ENCODE measurements at places on chromosomes 5 and 9.

DNA sequence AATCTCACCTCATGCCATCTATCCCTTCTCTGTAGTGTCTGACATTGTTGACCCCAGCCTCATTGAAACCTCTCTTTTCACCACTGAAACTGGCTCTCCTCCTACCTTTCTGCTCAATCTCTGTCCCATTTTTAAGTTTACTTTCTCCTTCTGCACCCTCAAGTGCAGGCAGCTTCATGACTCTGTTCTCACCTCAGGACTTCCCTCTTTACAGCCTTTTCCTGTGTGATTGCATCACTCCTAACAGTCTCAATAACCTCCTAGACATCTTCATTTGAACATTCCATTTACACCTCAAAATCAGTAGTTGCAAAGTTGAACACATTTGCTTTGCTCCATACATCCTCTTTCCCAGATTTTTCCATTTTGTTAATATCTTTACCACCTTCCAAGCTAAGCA lies 172.1 kb downstream of the RASEF start:
- no peak for DNase-seq

DNA sequence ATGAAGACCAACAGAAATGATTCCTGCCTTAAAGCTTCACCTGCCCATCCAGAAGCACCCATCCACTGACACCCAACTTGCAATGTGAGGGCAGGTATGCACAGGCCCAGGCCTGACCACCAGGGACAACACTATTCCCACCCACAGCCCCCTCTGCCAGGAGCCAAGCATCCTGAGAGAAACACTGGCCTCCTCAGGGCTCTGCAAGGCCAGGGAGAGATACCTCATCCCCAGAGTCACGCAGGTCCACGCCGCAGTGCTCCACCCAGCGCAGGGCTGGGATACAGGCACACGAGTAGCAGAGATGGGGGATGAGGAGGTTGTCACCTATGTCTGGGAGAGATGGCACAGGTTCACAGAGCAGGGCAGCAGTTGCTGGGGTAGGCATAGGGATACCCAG lies 99.4 kb downstream of the PSD2 start:
- DNase-seq: no peak

- no peak for DNase-seq
Measured at GRCh38 chr9:126952205-126952977, 37.8 kb downstream of the RALGPS1 start.

GRCh38 chr5:23274171-23274570 lies 233.2 kb upstream of the PRDM9 start:
- DNase-seq: peak; percentile 60

DNA sequence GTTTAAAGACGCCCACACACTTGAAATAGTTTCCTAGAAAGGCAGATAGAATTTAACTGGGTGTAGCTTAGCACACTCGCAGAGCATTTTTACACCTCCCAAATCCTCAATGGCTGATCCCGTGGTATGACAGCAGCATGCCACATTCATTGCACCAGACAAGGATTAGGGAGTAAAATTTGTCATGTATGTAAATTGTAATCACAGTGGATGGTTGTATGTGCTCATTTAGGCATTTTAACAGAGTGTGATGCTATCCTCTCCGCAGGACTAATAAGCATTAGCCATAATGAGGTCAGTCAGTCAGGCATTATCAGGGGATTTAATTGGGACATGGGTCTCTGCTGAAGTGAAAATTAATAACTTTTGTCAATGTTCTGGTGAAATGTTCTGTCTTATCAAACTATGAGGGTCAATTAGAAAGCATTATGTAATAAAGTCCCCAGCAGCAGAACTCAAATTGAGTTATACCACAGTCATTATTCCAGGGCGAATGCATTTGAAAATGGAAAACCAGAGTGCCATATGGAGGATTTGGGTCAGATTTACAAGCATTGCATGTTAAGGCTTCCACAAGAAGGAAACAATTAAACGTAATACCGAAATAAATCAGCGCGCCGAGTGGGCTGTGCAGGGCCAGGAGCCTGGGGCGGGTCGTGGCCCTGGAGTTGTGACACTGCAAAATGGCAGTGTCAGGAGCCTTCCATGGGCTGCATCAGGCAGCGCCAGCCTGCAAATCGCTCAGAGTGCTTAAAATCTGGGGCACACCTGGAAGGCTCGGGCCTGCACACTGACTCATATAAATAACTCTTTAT lies 602.2 kb downstream of the BNC2 start:
- no peak for DNase-seq

- no peak for DNase-seq
Measured at GRCh38 chr5:69484891-69485290, 7.7 kb upstream of the OCLN start.

DNA sequence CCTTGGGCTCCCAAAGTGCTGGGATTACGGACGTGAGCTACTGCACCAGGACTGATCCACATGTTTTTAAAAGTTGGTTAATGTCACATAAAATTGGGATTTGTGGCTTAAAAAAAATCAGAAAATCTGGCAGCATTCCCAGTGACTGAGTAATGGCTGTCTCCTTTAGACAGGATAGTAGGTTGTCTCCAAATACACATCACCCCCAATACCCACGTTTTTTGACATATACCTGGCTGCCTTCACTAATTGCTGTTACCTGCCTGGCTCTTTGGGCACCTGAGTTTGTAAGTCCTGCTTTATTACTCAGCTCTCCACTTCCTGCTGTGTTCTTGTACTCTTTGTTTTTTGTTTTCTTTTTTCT lies 84.8 kb downstream of the KDM4C start:
- no peak for DNase-seq

- DNase-seq: peak; percentile 100
Measured at GRCh38 chr9:14350754-14351153, 36.8 kb upstream of the NFIB start.

DNA sequence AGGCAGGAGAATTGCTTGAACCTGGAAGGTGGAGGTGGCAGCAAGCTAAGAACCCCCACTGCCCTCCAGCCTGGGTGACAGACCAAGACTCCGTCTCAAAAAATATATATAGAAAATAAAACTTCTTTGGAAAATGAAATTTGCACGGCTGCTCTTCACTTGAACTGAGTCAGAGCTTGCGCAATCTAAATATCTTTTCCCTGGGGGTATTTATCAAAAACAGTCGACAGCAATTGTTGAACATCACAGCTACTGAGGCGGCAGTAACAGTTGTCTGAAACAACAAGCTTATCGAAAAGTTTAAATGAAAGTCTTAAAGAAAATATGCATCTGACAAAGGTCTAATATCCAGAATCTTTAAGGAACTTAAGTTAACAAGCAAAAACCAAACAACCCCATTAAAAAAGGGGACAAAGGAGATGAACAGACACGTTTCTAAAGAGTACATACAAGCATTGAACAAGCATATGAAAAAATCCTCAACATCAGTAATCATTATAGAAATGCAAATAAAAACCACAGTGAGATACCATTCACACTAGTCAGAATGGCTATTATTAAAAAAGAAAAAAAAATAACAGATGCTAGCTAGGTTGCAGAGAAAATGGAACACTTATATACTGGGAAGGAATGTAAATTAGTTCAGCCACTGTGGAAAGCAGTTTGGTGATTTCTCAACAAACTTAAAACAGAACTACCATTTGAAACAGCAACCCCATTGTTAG lies 153.6 kb upstream of the CDH9 start:
- no peak for DNase-seq

- DNase-seq: no peak
Measured at GRCh38 chr9:101014566-101014965, 14.0 kb upstream of the PLPPR1 start.

GRCh38 chr5:149374303-149374702 lies 4.8 kb downstream of the IL17B start:
- DNase-seq: no peak

DNA sequence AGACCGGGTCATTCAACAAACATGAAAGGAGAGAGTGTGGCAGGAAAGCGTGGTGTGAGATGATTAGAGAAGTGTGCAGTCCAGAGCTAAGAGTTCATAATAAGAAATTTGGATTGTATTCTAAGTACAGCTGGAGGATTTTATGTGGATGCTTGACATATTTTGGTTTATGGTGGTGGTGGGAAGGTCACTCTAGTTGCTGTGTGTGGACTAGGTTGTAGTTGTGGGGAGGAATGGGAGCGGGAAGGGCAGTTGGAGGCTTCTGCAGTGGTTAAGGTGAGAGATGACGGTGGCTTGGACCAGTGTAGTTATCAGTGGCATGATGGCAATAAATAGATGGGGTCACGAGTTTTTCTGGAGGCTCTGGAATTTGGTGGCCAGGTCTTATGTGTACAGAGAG lies 45.7 kb upstream of the GPR151 start:
- no peak for DNase-seq

DNA sequence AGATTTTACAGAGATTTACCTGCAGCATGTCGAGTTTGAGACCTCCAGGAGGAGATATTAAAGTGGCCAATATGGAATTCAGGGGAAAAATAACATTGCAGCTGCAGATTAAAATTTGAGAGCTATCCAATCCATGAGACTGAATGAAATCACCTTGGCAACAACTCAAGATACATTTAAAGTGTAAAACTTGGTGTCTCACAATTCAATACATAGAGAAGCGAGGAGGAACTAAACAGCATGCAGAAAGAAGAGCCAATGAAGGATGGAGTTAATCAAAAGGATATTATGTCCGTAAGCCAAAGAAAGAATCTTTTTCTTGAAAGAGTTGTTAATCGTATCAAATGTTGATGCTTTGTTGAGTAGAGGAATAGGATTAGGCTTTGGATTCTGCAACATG lies 455.1 kb downstream of the CDH18 start:
- no peak for DNase-seq

DNA sequence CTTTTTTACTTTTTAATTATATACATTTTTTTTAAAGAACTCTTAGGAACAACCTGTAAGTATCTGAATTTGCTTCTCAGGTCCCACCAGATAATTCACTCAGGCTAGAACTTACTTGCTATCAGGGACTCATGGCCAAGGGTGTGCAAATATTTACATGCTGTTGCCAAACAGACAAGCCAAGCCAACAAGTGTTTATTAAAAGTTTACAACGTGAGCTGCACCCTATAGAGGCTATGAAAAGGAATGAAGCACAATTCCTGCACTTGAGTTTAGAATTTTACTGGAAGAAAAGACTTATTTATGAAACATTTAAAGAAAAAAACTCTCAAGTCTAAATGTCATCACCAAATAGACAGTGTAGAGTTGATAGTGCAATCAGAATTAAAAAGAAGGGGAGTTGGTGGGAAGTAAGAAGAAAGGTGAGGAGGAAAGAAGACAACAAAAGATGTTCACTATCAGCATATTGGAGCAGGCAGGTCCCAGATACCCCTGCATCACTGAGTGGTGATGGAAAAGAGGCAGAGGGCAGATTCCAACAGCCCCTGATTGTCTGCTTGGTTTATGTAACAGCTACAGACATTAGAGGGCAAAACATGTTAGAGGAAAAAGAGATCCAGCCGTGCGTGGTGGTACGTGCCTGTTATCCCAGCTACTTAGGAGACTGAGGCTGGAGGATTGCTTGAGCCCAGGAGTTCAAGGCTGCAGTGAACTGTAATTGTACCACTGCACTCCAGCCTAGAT lies 32.8 kb downstream of the SH3RF2 start:
- DNase-seq: no peak

DNA sequence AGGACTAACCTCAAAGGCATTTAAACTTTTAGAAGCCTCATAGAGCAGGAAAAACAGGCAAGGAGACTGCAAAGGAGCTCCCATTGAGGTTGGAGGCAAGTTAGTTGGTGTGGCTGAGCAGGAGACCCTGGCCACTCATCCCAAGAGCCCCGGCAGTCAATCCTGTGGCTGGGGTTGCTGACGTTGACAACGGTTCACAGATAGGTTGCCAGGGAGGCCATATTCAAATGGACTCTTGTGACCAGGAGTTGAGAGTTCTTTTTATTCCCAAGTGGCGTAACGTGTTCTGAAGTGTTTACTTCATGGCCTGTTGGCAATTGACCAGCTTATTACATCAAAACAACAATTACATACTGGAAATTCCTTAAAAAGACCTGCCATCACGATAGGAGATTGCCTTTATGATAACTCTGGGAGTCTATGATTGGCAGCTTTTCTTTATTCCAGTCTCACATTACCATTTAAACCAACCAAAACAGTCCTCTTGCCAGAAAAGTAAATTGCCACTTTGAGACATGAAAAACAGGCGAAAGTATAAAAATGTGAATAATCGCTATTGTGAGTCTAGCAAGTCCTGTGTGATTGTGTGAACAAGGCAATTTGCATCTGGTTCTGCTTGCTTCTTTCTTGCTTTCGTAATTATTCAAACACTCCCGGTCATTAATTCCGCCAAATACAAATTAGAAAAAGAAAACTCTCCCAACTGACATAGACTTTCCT lies 394.9 kb downstream of the MED10 start:
- no peak for DNase-seq

- DNase-seq: no peak
Measured at GRCh38 chr5:97183930-97184213, 825 bp upstream of the RIOK2 start.

GRCh38 chr9:95783426-95783975 lies 92.0 kb upstream of the ERCC6L2 start:
- no peak for DNase-seq

DNA sequence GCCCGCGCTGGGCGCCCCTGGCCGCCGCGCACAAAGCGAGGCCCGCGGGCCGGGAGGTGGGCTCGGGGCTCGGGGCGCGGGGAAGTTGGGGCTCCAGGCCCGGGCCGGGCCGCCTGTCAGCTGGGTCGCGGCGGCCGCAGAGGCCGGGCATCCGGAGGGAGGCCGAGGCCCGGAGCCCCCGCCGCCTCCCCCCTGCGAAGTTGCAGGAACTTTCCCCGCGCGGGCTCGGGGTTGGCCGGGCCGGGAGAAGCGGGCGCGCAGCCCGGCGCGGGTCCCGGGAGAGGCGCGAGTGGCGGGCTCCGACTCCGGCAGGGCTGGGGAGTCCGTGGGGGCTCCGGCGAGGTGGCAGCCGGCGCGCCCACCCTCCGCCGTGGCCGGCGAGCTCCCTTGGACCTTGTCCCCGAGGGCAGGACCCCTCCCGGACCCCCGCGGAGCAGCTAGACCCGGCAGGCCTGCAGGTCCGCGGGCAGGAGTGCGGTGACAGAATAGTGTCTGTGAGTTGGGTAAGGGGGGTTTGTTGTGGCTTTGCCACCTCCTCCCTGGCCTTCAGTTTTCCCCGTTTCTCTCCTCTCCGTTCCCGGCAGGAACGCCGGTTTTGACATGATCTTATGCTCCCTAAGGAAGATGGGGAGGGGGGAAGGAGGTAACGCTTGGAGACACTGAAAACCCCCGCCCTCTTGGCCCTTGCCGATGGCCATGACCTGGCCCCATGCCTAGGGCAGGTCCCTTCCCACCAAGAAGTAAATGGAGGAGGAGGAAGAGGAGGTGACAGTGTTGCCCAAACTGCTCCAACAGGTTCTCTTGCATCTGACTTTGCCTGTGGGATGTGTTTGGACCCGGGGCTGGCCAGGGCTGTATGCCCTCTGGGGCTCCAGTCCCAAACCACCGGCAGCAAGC lies 942 bp downstream of the PHF2 start:
- no peak for DNase-seq

- DNase-seq: no peak
Measured at GRCh38 chr9:12801663-12802062, 26.8 kb downstream of the LURAP1L start.

- DNase-seq: no peak
Measured at GRCh38 chr9:76654051-76654461, 110.2 kb upstream of the PCA3 start.

DNA sequence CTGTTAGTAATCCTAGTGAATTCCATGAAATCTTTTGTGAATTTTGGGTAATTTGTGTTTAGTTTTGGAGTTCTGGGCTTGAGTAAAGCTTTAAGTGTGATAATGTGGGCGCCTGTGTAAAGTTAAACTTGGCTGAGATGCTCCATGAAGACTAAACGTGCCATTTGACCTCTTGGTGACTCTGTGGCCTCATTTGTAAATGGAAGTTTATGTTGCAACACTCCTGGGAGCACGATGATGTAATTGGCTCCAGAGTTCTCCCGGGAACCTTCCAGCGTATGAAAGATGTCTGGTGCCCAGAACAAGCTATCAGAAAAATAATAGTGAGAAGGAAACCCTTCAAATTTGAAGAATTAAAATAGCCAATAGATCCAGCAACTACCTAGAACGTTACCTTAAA lies 981.2 kb downstream of the TLE4 start:
- no peak for DNase-seq
